Sigmoid colon (tissue), 7 donors: ENCODE measurements at places on chromosomes 6 and 20. TPM values are rescaled to one million over a fixed set of nuclear protein-coding genes. Genes with fewer than 3 reads are reported as not detected.

The SLC24A3 gene
- 3.0 TPM for polyA plus RNA-seq

The HTR1B gene
- not detected for polyA plus RNA-seq

The SAPCD1 gene
- 8.7 TPM for polyA plus RNA-seq

The PRR18 gene
- not detected for polyA plus RNA-seq

The KCNQ5 gene
- not detected for polyA plus RNA-seq
